Umbilical cord (tissue), 2 donors: ENCODE measurements at places on chromosomes 16 and 17.

DNA sequence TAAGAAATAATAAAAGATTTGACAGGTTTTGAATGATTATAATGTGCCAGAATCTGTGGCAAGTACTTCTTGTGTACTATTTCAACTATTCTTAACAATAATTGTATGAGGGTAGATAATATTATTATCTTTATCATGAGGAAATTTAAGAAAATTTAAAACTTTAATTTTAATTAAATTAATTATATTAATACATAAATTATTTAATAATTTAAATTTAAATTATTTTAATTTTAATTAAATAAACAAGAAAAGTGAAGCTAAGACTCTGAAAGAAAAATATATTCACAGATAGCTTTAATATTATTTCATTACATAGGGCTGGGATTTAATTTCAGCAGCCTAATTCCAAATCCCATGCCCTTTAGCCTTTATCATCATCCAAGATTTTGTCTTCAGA lies 31.4 kb upstream of the NETO2 start:
- no peak for DNase-seq

GRCh38 chr17:56676810-56677209 lies 83.3 kb downstream of the NOG start:
- no peak for DNase-seq

DNA sequence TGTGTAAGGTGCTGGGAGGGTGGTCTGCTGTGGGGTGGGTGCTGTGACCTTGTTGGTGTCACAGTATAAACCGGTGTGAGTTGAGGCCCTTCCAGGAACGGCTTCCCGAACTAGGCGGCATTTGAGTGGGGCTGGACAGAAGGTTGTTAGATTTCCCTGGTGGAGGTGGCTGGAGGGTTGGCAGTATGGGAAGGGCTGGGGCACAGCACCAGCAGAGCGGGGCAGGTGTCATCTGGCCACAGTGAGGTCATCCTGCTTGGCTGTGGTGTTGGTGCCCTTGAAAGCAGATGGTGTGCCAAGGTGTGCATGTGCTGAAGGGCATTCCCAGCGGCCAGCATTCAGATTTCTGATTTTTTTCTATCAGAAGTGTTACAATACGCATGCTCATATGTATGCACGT lies 28.1 kb downstream of the BANP start:
- DNase-seq, result no peak

- no peak for DNase-seq
Observed at GRCh38 chr17:17849845-17850373, 13.1 kb upstream of the SREBF1 start.

DNA sequence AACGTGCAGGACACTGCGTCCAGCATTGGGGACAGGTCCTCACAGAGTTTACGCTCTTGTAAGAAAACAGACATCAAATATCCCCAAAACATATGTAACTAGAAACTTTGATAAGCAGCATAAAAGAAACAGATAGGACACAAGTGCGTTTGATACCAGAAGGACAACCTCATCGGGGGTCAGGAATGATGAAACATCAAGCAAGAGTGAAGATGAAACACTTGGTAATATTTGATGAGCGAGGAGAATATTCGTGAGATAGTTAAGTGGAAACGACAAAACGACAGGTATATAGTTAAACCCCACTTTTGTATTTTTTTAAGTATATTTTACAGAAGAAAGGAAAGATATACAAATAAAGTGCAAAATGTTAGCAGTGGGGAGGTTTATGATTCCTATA lies 55.9 kb downstream of the NXN start:
- no peak for DNase-seq

DNA sequence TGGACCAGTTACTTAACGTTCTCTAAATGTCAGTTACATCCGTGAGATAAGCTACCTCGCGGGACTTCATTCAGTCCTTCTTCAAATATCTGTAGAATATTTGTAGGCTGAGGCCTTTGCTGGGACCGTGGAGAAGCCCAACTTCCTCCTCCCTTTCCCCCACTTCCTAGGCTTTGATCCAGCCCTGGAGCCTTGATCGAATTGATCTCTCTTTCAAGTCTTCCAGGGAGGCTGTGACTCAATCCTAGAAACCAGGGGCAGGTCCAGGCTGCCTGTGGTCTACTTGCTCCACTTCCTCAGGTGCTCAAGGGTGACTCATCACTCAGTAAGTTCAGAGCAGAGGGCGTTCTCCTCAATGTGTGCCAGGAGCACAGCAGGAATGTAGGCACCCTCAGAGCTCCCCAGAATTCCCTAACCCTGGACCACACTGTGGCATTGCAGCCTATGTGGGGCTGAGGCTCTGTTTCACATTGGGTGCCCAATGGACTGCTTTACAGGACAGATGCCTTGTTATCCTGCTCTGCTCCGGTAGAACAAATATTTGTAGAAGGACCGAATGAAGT lies 11.2 kb upstream of the CEP20 start:
- DNase-seq, result no peak

- DNase-seq, result no peak
Observed at GRCh38 chr17:59764292-59764741, 56.9 kb downstream of the VMP1 start.

DNA sequence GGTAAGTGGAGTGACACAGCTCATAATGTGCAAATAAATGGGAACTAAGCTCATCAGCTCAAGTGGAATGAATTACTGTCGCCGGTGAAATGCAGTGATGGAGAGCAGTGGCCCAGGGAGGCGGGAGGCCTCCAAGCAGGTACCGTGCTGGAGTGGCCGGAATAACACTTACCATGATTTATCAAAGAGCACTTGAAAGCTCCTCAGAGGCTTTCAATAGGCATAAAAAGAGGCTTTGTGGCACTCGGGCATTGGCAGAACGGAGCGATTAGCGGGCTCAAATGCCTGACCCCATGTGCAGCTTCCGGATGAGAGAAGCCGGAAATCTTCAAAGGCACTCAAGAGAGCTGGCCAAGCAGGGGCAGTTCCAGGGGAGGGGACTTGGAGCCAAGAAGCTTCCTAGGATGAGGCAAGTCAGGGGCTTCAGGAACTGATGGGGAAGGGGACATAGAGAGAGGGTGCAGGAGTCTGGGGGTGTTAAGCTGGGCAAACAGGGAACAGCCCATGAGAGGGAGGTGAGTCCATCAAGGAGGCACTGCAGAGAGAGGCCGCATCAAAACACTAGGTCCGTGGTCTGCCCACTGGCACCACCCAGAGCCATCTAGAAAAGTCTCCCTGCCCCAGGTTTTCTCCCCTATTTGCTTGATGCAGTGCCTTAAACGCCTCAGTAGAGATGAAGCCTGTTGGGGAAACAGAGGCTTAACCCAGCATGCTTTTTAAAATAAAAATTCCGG lies 144.0 kb upstream of the IRX6 start:
- DNase-seq, result no peak

GRCh38 chr16:48329138-48329537 lies 56.1 kb downstream of the SIAH1 start:
- DNase-seq, result no peak

GRCh38 chr16:84029297-84030047 lies 13.1 kb downstream of the SLC38A8 start:
- peak; percentile 10 for DNase-seq

DNA sequence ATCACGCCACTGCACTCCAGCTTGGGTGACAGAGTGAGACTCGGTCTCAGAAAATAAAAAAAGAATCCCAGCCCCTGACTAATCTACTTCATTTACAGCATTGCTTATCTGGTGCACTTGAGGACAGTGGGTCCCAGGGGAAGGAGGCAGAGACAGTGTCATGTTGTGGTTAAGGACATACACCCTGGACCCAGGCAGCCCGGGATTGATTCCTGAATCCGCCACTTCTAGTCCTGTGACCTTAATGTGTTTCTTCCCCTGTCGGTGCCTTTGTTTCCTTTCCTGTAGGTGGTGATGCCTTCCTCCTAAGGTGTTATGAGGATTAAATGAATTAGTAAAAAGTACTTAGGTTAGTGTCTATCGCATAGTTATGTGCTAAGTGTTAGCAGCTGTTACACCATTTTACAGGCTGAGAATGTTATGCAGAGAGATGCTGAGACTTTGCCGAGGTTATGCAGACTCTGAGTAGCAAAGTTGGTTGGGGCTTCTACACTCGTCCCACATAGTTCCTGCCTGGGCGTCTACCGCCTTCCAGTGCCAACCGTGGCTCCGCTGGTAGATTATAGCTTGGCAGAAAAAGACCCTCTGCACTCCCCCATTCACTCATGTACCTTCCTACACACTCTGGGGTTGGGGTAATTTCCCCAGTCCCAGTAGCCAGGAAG lies 74.8 kb downstream of the RAB11FIP4 start:
- no peak for DNase-seq

- DNase-seq, result no peak
Observed at GRCh38 chr16:84013787-84014569, 28.6 kb downstream of the SLC38A8 start.

GRCh38 chr17:50630524-50631194 lies 4.0 kb upstream of the ABCC3 start:
- no peak for DNase-seq

GRCh38 chr16:88430524-88431446 lies 22.3 kb upstream of the ZFPM1 start:
- peak; percentile 42 for DNase-seq

GRCh38 chr17:79916991-79917901 lies 78.0 kb upstream of the CBX4 start:
- no peak for DNase-seq

DNA sequence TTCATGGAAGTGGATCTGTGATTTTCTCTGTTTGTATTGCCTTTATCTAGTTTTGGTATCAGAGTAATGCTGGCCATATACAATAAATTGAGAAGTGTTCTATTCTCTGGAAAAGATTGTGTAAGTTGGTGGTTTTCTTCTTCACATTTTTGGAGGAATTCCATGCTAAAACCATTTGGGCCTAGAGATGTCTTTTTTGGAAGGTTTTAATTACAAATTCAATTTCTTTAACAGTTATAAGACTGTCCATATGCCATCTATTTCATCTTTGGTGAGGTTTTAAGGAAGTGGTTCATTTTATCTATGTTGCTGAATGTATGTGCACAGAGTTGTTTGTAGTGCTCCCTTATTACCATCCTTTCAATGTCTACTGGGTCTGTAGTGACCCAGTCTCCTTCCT lies 46.0 kb downstream of the CACNG1 start:
- DNase-seq, result no peak

DNA sequence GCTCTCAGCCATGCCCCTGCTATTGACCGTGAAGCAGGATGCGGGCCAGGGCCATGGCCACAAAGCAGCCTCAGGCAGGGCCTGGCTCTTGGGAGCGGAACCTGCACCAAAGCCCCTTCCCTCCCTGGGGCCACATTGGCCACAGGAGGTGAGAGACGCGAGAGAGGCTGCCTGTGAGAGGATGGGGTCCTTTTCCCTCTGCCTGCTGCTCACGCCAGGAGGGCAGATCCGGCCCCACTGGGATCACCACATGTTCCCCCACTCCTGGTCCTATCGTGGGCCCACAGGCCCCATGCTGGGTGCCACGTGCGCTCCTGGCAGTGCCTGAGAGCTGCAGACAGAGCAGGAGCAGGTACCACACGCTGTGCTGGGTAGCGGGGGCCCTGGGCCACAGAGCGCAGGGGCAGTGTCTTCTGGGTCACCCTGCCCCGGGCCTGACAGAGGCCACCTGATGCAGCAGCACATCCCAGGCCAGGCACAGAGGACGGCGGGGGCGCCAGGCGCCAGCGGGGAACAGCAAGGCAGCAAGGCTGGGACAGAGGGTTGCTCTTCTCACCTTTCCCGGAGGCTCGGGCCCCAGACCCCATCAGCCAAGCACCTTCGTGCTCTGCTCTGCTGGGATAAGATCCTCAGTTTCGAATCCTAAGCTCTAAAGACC lies 9.2 kb upstream of the NUDT16L1 start:
- no peak for DNase-seq

GRCh38 chr17:2796164-2797125 lies at the start of gene RAP1GAP2:
TSS of gene RAP1GAP2 (plus strand) at chr17:2796438. CDS start at chr17:2796528, 90 bp downstream.
- DNase-seq, result peak; percentile 10
